T-helper 17 cell (primary cell): ENCODE measurements at places on chromosomes 5 and 9.

- DNase-seq: no peak
Observed at GRCh38 chr5:150499437-150499956, 8.4 kb upstream of the NDST1 start.

- no peak for DNase-seq
Observed at GRCh38 chr5:174396541-174396940, 327.8 kb upstream of the MSX2 start.

DNA sequence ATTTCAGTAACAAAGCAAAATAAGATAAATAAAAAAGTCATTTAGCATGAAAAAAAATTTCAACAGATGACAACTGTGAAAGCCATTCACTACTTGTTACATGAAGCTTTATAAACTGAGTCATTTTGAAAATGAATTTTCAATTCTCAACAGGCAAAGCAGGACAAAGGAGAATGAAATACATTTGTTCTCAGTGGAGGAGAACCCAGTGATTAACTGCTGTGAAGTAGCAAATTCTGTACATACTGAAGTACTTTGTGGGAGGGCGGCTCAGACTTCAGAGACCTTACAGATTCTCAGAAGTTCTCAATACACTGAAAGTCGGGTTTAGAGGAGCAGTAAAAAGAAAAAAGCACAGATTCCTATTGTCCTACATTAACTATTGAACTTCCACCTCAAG lies 21.7 kb downstream of the SKIC3 start:
- DNase-seq: no peak

GRCh38 chr5:150516011-150516410 lies 8.1 kb downstream of the NDST1 start:
- no peak for DNase-seq

GRCh38 chr5:74953937-74954720 lies 87.9 kb upstream of the FAM169A start:
- DNase-seq: no peak

DNA sequence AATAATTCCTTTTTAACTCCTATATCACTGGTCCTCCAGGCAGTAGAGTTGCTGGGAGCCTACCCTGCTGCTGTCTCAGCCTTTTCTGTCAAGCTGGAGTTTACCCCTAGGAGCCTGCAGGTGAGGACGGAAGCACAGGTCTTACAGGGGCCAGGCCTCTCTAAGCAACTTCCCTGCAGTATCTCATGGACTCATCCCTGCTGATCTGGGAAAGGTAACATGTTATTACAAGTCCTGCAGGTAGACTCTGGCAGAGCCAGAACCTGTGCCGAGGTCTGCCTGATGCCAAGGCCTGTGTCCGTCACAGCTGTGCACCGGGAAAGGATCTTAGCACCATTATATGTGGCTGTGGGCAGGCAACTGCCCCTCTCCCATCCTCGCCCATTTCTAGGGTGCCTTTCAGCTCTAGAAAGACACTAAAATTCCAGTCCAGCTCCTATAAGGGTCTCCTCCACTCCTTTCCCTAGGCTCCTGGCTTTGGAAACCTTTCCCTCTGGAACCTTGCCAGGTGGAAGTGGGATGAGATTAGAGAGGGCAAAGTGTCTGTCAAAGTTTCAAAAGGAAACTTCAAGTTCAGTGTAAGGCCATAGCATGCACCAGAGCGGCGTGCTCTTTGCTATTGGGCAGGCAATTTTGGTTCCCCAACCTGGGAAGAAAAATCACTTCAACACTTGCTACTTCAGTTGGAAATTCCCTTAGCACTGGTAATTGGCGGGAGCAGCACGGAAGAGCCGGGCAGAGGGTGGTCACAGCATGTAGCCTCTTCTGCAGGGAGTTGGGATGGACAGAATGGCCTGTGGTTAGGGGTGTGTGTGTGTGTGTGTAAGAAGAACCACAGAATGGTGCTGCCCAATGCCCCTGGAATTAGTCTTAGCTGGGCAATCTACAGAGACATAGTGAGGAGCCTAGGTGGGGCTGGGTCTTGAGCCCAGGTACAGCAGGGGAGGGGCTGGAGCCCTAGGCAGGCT lies 17.5 kb downstream of the TMEM171 start:
- DNase-seq: no peak

- DNase-seq: no peak
Observed at GRCh38 chr5:143271431-143271830, 132.1 kb downstream of the NR3C1 start.

- no peak for DNase-seq
Observed at GRCh38 chr5:174726916-174727793, 2.8 kb downstream of the MSX2 start.

- DNase-seq: no peak
Observed at GRCh38 chr5:28542987-28543386, 1504.6 kb upstream of the CDH9 start.

DNA sequence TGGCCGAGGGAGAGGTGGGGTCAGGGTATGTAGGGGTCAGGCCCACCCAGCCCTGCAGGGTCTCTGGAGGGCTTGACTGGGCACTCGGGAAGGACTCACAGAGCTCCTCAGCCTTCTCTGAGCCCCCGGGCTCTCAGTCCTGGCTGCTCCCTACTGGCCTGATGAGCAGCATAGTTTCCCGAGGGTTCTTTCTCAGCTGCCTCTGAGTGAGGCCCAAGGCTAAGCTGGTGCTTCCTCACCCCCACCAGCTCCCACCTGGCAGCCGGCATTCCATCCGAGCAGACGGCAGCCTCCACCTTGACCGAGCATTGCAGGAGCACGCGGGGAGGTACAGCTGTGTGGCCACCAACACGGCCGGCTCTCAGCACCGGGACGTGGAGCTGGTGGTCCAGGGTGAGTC lies 56.0 kb downstream of the HMCN2 start:
- no peak for DNase-seq

DNA sequence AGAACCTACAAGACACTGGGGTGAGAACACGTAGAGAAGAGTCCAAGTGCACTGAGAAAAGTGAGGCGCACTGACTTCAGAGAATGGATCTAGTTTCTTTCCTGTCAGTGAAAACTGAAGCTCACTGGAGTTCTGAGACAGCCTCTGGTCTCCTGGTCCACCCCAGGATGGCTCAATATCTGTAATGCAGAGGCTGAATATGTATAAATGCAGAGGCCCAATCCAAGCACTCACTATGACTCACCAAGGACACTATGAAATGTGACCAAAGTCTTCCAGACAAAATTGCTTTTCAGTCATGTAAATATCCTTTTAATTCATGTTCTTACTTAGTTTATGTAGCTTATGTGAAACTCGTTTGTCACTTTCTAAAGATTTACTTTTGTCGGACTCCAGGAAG lies 53.8 kb downstream of the NFIB start:
- DNase-seq: no peak

- peak; percentile 26 for DNase-seq
Observed at GRCh38 chr9:91681461-91682305, 258.1 kb upstream of the NFIL3 start.

DNA sequence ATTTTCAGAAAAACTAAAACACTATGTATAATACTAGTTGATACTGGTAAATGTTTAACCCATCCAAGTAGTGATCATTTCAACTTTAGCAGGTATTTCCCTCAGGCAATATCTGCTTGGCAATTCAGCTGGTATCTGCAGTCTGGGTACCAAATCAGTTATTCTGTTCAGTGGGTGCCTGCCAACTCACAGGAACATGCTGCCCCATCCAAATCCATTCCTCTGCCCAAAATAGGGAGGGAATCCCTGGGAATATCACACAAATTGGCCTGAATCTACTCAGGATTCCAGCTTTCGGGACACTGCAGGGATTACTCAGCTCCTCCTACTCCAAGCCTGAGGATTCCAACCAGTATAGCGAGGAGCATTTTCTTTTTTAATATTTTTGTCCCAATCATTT lies 61.7 kb upstream of the PDE4D start:
- DNase-seq: no peak

- no peak for DNase-seq
Observed at GRCh38 chr5:81537905-81538547, 144.1 kb upstream of the ACOT12 start.

GRCh38 chr5:142330026-142330425 lies 5.2 kb upstream of the SPRY4 start:
- no peak for DNase-seq

DNA sequence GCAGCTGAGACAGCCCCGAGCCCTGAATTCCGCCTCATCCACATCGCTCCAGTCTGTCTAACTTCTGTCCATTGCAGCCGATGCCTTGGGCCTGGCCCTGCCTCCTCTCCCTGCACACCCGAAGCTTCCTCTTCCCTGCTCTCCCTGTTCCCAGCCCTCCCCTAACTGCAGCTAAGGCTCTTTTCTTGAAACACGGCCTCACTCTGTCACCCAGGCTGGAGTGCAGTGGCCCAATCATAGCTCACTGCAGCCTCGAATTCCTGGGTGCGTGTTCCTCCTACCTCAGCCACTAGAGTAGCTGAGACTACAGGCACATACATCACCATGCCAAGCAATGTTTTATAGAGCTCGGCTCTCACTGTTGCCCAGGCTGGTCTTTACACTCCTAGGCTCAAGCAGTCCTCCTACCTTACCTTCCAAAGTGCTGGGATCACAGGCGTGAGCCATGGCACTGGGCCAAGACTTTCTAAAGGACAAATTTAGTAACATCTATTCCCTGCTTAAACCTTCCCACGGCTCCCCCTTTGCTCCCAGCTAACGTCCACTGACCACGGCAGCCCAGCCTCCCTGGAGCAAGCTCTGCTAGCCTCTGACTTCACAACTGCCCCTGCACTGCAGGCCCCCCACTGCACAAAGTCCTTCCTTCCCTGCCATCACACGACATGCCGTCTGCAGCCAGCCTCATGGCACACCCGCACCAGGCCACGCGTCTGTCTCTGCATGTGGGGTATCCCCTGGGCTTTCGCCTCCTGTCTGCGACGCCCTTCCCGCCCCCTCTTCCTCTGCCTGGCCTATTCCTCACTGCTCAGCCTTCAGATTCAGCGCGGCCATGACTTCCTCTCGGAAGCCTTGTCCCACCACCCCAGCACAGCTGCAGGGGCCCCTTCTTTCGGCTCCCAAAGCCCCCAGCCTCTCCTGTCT lies 28.6 kb downstream of the LAMC3 start:
- DNase-seq: no peak

- no peak for DNase-seq
Observed at GRCh38 chr9:81083854-81084512, 605.4 kb downstream of the TLE1 start.

- no peak for DNase-seq
Observed at GRCh38 chr5:79831381-79832309, 142.0 kb downstream of the CMYA5 start.

DNA sequence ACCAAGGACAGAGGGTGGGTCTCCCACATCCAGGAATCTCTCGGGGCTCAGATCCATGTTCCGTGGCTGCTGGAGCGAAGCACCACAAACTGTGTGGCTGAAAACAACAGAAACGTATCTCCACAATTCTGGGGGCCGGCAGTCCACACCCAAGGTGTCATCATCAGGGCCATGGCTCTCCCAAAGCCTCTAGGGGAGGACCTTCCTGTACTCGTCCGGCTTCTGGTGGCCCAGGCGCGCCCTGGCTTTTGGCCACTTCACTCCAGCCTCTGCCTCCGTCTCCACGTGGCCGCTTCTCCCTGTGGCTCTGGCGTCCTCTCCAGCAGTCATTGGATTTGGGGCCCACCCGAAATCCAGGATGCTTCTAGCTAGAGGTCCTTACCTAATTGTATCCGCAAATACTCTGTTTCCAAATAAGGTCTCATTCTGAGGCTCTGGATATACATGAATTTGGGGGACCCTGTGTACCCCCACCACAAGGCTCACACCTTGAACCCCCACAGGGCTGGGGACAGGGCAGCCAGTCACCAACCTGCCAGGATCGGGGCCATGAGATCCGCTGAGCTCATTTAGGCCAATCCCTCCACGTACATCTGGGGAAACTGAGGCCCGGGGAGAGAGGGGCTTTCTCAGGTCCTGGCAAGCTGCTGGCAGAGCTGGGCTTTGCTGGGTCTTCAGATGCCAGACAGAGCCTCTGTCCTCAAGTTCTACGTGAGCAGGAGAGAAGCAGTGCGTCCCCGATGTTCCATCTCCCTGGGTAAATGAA lies 158.2 kb downstream of the OLFM1 start:
- DNase-seq: no peak

DNA sequence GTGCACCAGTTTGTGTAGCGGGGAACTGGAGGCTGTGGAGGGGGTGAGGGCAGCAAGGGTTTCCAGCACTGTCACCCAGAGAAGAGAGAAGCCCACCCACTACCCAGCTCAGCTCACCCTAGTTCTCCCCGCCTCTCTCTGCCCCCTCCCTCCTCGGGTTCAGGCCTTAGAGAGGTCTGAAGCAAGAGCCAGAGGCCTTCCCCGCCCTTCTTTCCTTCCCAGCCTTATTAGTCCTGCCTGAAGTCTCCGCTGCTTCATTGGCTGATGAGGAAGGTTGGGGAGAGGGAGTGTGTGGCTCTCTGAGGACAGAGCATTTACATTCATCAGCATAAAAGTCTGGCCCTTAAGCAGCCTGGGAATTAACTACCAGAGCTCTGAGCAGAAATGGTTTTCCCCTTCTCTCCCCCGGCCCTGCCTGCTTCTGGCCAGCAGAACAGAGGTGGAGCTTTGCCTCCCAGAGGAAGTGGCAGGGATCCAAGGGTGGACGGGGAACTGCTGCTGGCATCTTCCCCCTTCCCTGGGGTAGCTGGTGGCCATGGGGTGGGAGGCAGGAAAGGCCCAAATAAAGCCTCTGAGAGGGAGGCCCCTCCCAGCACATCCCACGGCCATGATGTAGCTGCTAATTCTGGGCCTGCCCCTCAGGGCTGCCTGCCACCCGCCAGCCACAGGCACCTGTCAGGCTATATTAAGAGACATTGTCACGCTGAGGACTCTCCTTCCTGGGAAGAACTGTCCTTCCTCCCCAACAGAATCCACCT lies 4.1 kb downstream of the DNAJB5 start:
- DNase-seq: no peak

DNA sequence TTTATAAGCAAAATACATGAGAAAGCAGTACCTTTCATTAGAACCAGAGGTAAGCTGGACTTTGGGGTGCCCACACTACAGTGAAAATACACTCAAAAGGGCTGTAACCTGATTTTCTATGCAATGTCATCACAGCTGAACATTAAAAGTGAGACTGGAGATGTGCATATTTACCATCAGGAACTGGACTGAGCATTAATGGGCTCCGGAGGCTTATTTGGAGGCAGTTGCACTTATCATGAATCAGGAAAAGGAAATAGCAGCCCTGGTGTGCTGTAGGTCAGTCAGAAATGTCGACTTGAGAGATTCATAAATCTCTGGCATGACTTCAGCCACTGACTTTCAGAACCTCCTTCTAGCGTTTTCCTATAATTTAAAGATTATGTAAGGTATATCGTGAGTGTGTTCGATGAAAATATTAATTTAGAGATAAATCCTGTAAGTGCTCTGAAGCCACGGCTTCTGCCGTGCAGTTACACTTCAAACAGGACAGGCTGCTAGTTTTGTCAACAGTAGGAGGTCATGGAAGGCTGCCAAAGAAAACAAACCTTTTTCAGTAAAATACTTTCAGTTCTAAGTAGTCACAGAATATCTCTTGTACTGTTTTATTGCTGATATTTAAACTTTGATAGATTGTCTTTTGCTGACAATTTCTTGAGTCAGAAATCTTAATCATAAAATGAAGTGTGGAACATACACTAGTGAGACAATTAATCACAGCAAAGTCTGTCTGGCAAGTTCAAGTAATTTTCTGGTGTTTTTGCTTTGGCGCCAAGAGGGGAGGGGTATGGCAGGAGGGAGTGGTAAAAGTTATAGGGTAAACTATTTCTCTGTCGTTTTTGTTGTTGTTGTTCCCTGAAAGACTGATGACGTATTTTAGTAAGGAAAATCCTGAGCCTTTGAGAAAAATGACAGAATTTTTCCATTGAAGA lies 939.7 kb downstream of the NR2F1-AS1 start:
- DNase-seq: no peak
